NCI-H510A (cell line): ENCODE measurements at places on chromosomes 6 and 20.

DNA sequence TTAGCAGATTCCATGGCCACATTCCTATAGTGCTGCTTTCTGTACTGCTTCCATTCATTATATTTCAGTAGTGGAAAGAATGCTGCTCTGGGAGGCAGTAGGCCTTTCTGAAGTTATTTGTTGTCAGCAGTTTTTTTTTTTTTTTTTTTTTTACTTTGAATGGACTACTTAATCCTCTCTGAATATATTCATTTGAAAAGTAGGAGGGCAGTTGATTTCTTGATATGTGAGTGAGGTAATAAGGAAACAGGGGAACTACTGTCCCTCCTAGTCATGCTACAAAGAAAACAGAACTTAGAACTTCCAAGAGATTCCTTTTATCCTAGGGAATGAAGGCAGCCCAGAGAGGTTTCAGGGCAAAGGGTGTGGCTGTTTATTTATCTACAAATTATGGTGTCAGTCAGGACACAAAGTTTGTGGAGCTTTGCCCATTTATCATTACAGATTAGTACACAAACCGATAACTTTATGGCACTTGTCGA lies 155.9 kb downstream of the JARID2 start:
- no peak for DNase-seq

DNA sequence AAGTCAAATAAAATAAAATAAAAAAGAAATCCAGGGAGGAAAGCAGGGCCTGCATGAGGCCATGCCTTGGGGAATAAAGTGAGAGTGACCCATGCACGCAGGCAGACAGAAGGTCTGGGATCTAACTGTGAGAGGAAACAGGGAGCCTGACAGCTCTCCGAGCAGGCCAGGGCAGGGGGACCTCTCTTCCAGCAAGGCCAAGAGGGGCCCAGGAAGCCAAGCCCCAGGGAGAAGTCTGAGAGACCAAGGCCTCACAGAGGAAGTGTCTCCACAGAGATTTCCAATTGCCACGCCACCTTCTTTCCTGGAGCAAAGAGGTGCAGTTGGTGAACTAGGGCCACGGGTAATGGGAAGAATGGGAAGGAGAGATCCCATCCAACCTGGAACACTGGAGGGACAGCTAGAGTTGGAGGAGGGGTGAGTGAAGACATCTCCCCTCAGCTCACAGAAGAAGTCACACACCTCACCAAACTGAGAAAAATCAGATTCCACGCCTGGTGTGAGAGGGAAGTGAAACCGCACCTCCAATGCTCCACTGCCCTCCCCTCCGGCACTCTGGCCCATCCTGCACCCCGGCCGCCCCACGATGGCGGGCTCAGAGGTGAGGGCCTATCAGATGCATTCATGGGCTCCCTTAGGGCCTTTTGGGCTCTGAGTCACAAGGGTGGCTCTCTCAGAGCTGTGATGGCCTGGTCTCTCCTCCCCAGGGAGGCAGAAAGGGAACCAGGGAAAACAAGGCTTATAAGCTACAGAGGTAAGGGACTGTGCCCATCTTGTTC lies 25.1 kb upstream of the TAF8 start:
- DNase-seq, result no peak

DNA sequence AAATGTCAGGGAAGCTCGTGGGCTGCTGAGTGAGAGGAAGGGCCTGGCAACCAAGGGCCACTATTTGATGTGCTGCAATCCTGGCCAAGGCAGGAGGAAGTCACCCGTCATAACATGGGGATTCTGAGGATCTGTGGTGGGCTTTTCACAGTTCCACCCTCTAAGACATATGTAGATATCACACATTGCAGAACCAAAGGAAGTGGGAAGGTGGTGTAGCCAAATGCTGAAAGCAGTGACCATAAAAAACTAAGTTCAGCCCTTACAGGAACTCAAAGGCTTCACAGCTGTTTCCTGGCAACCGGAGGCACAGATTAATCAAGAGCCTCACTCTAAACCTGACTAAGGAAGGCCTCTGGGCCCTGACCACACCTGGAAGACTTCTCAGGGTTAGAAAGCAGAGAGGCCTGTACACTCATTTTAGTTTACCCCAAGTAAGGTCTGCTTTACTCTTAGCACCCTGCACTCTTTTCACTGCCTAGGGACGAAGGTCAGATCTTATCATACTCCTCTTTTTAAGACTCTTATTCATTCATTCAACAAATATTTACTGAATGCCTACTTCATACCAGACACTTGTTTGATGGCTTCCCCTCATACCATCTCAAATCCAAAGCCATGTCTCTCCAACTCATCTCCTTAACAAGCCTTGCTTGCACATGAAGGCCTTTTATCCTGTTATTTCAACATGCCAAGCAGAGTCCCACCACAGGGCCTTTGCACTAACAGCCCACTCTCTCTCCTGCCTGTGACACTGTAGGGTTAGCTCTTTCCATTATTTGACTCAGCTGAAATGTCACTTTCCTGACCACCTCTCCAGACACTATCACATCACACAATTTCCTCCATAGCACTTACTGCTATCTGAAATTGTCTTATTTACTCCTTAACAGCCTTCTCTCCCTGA lies 2.6 kb downstream of the UBE2V1 start:
- DNase-seq, result no peak

GRCh38 chr6:38233161-38233791 lies 406.5 kb downstream of the BTBD9 start:
- no peak for DNase-seq

DNA sequence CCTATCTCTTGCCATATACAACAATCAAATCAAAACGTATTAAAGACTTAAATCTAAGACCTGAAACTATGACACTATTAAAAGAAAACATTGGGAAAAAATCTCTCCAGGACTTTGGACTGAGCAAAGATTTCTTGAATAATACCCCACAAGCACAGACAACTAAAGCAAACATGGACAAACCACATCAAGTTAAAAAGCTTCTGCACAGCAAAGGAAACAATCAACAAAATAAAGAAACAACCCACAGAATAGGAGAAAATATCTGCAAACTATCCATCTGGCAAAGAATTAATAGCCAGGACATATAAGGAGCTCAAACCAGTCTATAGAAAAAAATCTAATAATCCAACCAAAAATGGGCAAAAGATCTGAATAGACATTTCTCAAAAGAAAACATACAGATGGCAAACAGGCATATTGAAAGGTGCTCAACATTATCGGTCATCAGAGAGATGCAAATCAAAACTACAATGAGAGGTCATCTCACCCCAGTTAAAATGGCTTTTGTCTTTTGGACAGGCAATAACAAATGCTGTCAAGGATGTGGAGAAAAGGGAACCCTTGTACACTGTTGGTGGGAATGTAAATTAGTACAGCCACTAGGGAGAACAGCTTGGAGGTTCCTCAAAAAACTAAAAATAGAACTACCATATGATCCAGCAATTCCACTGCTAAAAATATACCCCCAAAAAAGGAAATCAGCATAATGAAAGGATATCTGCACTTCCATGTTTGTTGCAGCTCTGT lies 76.2 kb downstream of the SNX5 start:
- DNase-seq, result no peak

- DNase-seq, result no peak
Measured at GRCh38 chr6:741410-742339, 48.7 kb upstream of the EXOC2 start.

DNA sequence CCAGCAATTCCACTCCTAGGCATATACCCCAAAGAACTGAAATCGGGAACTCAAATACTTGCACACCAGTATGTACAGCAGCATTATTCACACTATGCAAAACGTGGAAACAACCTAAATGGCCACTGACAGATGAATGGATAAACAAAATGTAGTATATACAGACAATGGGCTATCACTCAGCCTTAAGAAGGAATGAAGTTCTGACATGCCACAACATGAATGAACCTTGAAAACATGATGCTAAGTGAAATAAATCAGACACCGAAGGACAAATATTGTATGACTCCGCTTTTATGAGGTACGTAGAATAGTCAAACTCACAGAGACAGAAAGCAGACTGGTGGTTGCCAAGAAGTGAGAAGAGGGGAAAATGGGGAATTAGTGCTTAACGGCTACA lies 59.1 kb upstream of the CCN6 start:
- DNase-seq, result no peak
